ENCODE measurements at places on chromosomes 12 and 14.

- DNase-seq: no peak
Measured at GRCh38 chr14:92507174-92507768, 6.3 kb upstream of the RIN3 start.

GRCh38 chr12:121241156-121241970 is 31.4 kb downstream of the P2RX4 start:
- DNase-seq: no peak

DNA sequence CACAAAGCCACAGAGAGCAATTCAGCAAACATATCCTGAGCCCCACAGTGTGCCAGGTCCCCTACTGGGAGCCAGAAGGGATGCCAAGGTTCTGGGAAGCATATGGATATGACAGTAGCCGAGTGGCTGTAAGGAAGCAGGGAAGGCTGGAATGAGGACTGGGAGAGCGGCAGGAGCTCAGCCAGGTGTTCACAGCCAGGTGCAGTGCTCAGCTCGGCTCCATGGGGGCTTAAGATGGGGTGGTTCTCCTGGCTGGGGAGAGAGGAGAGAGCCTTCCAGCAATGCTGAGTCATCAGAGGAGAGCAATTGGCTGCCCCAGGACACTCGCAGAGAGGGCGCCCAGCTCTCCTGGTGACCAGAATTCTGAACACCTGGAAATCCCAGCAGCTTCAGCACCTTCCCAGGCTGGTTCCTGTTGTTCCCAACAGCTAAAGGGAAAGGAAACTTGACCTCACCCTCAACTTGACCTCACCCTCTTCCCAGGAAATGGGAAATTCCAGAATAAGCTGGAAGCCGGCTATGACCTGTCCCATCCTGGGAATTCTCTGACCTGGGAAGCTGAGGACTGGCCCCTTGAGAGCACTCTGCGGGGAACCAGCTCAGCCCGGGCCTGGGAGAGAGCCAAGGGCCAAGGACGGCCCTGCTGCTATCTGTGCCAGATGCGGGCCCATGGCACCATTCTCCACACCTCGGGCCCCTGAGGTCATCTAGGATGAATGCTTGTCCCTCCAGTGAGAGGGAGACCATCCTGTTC is 34.6 kb downstream of the SLC6A12 start:
- DNase-seq: no peak

DNA sequence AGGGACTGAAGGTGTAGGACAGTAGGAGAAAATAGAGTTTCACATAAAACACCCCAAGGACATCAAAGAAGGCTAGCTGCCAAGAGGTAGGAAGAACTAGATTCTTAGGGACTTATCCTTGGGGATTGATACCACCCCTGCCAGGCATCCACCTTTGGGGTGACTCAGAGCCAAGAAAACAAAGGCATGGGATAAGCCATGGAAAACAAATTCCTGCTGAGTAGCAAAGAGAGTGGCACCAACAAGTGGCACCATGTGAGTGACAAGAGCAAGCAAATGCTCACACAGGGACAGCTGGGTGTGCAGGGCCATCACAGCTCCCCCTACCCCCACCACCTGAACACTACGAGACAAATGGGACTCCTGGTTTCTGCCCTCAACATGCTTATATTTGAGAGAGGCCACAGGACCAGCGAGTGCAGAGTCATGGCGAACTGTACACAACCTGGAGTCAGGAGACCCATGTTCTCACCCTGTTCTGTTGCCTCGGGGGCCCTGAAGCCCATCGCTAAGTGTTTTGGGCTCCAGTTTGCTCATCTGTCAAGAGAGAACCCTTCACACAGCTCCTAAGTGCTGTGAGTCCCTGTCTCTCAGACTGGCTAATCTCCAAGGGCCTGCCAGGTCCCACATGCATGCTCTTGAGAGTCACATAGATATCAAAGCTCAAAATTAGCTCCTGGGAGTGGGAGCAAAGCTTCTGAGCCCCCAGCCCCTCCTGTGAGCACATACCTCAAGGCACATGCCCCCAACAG is 91.9 kb downstream of the DPF3 start:
- DNase-seq: no peak

DNA sequence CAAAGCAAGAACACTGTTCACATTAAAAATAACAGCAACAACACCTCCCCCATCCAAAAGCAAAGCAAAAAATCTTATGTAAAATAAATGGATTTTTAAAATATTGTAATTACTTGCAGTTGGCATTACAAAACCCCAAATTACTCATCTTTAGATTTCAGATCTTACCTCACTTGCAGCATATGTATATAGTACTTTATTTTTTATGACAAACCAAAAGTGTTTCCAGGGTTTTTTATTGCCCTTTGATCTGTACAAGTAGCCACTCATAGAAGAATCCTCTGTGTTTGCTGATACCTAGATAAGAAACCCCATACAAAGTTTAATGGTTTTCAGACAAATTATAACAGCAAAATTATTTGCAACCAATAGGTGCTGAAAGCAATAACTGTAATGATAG is 12.2 kb upstream of the NR2C1 start:
- DNase-seq: no peak

DNA sequence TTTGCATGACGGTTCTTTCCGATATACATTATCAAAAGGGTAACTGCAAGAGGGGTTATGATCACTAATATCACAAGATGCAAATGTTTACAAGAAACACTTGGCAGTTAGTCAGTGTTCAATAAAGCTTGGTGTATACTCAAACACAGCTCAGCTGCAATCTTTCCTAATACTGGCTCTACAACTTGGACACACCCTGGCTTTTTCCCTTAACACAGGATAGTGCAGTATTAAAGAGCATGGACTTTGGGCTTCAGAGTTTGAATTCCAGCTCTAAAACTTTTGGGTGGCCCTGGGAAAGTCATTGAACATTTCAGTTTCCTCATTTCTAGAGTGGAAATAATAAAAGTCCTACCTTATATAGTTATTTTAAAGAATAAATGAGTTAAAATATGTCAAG is 107.0 kb downstream of the HECTD4 start:
- DNase-seq: no peak

- no peak for DNase-seq
Measured at GRCh38 chr12:89781156-89781555, 72.5 kb upstream of the ATP2B1 start.

DNA sequence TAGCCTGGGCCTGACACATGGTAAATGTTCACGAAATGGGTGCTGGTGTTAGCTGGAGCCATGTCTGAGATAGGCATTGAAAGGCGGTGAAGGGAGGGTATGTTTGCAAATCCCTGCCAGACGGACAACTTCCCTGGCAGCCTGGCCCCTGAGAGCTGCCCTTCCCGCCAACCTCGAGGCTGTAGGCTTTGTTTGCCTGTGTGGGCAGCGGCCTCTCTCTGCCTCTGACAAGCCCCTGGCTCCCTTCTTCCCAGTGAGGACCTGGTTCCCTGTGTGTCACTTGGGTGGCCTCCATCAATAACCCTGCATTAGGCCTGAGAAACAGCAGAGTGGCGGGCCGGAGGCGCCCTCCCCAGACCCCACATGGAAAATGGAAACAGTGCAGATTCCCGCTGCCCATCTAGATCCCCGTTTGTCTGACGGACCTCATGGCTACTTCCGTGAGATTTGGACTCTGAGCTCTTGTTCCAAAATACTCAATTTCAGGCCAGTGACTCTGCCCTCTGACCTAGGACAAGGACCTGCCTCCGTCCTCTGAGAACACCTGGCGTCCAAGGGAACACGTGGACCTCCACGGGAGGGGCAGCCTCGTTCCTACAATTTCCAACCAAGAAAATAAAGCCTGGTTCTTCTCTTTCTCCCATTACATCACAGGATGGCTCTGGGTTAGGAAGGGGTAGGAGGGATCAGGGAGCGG is 325.5 kb downstream of the DPF3 start:
- DNase-seq: no peak

- no peak for DNase-seq
Measured at GRCh38 chr12:84922693-84923092, 10.1 kb upstream of the SLC6A15 start.

GRCh38 chr12:67944093-67944492 is 45.2 kb upstream of the IFNG-AS1 start:
- no peak for DNase-seq

GRCh38 chr12:11763760-11764520 is 114.5 kb downstream of the ETV6 start:
- DNase-seq: no peak

DNA sequence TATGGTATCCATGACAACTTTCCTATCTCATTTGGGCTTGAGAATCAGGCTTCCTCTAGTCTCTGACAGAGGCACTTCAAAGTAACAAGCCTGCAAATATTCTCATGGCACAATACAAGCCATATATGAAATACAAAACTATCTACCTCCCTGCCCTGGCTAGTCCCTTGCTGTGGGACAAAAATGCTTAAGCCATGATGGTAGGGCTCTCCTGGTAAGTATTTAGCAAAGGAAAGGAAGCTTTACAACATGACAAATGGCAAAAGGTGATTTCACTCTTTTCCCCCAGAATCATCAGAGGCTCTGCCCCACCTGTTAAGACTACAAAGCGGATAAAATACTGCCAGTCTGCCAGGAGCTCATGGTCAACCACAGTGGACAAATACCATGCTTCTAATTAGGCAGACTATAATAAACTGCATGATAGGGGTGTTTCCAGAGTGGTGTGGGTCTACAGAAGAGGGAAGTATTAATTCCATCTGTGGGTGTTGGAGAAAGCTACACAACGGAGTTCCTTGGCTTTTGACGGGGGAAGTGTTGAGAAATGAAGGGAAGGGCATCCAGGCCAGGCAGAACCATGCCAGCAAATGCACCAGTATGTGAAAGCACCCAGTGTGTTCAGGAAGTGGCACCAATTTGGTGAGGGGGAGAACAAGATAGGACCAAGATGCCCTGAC is 92.9 kb downstream of the SPTSSA start:
- DNase-seq: no peak

GRCh38 chr12:2408262-2408661 is 355.5 kb downstream of the CACNA1C start:
- DNase-seq: no peak

GRCh38 chr14:105117710-105118385 is 50.7 kb downstream of the JAG2 start:
- DNase-seq: no peak

DNA sequence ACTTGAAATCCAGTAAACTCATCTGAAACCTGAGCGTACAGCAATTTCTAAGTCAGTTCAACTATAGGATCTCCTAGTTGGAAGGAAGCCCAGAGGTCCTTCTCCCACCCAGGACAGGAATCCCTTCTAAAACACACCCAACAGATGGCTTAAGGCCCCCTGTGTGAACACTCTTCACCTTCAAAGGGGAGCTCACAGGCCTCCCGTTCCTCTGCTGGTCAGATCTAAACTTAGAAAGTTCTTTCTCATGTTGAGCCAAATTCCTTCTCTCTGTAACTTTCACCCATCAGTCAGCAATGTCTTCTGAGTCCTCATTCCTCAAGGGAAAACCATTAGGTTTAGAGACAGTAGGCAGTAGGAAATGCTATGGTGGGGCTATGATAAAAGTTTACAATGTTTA is 355.2 kb downstream of the PCNX1 start:
- DNase-seq: no peak

GRCh38 chr12:70154087-70154638 is 89.1 kb upstream of the CNOT2 start:
- DNase-seq: no peak
